ENCODE measurements at places on chromosomes 12 and 14.

- DNase-seq, result no peak
These were observed 1.3 kb downstream of the ST8SIA1 start for GRCh38 chr12:22333186-22333712.

- DNase-seq, result no peak
These were observed 28.6 kb upstream of the ADGRD1 start for GRCh38 chr12:130924966-130925665.

- DNase-seq, result no peak
These were observed 8.8 kb upstream of the BAZ1A start for GRCh38 chr14:34883954-34884353.

GRCh38 chr14:66360366-66360926 lies 125.7 kb upstream of the CCDC196 start:
- no peak for DNase-seq

GRCh38 chr12:106309671-106310505 lies 7.4 kb downstream of the TCP11L2 start:
- DNase-seq, result peak; percentile 32

DNA sequence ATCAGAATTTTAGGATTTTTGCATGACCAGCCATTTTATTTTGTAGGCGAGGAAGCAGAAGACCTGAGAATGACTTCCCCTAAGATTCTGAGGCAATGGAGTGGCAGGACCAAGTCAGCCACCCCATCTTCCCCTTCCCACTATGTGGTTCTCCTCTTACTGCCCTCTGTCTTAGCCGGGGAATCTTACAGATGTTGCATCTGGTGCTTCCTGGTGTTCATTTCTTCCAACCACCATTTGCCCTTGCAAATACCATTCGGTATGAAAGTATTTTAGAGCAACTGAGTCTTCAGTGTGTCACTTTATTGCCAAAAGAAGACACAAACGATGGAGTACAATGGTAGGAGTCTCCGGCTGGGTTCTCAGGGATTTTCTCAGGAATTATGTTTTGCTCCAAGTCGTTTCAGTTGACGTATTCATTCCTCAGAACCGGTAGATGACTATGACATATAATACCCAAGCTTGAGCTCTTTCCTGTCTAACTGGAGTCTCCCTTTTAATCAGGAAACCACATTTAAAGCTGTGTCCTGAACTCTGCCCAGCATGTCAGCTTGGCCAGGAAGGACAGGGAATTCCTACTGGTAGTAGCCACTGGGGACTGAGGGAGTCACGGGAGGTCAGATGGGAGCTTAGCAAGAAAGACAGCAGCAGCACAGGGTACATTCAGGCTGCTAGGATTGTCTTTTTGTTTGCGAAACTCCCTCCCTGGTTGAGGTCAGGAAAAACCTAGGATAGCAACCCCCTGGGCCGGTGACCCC lies 87.0 kb downstream of the SAMD4A start:
- DNase-seq, result no peak

DNA sequence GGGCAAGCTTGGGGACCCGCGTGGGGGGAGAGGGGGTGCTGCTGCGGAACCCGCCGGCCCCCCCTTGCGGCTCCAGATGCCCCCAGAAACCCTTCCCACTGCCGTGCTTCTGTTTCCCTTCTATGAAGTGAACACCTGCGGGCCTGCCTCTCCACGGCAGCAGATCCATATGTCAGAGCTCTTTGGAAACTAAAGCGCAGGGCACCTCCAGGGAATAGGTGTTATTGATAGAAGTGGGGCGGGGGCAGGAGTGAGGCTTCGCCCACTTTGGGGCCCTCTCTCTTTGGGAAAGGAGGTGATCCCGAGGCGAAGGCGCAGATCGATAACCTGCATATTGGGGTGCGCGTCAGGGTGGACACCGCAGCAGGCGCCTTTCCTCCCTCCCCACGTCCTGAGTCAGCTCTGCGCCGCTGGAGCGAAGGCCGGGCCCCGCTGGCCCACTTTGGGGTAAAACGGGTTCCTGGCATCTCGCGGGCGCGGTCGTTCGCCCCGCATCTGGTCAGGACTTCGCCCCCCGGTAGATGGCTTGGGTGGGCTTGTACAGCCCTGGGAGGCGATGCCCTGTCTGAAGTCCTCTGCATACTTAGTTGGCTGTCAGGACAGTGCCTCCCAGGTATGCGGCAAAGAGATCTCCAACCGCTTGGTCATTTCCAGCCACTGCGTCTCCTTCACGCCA lies 524 bp downstream of the KMT5A start:
- peak; percentile 25 for DNase-seq

DNA sequence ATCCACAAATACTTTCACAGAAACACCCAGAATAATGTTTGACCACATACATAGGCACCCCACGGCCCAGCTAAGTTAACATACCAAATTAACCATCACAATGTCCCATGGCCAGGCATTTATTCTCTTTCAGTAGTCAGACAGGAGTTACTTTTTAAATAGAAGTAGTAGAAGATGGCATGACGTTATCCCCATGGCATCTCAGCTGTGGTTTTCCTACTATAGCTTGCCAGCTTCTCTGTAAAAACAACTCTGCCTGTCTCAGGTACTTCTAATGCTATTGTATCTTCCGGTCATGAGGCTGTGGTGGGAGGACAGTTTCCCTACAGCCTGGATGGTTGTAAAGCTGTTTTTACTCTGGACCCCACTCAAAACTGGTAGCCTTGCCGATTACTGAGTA lies 19.3 kb downstream of the CTSG start:
- DNase-seq, result peak; percentile 29

DNA sequence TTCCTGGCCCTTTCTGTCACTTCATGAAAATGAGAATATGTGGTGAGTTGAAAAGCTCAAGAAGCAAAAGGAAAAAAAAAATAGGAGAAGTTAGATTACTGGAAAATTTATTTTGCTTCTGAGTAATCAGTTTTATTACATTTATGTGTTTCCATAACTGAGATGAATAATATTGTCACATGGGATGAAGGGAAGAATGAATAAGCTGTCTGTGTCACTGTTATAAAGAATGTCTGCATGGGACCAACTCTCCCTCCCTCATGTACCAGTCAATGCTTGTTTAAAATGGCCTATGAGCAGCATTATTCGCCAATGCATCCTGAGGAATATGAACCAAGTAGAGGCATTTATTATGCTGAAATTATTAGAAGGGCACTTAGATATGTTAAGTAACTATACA lies 246.3 kb downstream of the PRKD1 start:
- DNase-seq, result no peak

DNA sequence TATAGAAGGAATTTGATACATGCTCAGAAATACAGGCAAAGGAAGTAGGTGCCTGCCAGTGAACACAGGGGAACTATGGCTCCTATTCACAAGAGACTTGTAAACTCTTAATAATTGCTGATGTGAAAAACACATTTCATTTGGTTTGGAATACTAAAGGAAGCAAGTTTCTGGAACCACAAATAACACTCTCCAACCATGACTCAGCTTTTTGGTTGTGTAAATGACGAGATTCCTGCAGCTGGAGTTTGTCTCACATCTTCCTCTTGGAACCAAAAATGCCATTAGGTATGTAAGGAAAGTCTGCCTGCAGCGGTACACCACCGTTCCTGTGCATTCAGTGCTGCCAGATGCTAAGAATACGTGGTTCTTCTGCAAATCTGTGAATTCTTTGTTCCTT lies 4.5 kb upstream of the OR11H6 start:
- no peak for DNase-seq

DNA sequence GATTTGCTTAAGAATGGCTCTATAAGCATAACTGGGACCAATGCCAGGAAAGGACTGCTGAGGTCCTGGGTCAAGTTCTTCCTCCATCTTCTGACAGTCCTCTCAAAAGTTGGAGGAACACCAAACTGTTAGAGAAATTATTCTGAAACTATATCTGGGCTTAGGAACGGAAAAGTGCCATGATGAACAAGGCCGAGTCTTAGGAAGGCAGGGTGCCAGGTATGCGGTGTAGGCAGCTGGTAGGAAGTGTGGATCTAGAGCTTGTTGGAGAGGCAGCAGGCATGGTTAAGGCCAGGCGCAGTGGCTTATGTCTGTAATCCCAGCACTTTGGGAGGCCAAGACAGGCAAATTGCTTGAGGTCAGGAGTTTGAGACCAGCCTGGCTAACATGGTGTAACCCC lies 7.7 kb downstream of the GNPTAB start:
- DNase-seq, result no peak

- DNase-seq, result no peak
These were observed 1.6 kb upstream of the HHIPL1 start for GRCh38 chr14:99643343-99643742.

DNA sequence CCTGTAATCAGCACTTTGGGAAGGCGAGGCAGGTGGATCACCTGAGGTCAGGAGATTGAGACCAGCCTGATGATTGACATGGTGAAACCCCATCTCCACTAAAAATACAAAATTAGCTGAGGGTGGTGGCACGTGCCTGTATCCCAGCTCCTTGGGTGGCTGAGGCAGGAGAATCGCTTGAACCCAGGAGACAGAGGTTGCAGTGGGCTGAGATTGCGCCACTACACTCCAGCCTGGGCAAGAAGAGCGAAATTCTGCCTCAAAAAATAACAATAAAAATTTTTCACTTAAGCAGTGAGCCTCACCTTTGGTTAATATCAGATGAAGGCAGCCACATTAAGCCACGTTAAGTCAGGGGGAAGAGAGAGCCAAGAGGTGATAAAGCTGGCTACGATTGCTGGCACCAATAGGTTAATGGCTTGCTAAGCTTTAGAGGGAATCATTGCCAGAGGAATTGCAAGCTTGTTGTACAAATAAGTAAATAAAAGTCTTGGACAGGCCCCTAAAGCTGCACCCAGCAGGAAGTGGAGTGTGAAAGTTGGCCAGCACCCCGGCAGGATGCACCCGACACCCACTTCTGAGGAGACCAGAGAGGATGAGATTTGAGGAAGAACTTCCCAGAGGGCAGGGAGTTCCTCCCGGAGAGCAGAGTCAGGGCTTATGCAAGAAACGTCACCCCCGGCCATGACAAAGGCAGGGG lies 41.3 kb upstream of the TESC start:
- no peak for DNase-seq

GRCh38 chr12:28966046-28966780 lies 182.9 kb upstream of the FAR2 start:
- DNase-seq, result no peak

DNA sequence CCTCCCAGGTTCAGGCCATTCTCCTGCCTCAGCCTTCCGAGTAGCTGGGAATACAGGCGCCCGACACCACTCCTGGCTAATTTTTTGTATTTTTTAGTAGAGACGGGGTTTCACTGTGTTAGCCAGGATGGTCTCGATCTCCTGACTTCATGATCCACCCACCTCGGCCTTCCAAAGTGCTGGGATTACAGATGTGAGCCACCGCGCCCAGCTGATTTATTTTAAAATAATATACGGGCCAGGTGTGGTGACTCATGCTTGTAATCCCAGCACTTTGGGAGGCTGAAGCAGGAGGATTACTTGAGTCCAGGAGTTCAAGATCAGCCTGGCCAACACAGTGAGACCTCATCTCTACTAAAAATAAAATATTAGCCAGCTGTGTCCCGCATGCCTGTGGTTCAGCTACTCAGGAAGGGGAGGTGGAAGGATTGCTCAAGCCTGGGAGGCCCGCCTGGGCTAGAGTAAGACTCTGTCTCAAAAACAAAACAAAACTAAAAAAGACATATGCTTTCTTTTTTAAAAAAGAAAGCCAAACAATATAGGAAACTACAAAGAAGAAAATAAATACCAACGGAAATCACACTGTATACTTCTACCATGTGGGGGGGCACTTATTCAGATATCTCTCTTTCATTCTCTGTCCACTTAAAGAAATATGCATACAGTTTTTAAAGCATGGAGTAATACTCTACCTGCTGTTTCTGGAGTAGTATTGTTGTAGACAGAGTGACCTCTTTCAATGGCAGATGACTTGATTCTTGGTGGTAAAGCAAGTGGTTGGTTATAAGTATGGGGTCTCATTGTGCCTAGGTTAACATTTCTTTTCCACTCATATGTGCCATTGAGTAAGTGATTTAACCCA lies 930 bp upstream of the MIA2 start:
- DNase-seq, result no peak

DNA sequence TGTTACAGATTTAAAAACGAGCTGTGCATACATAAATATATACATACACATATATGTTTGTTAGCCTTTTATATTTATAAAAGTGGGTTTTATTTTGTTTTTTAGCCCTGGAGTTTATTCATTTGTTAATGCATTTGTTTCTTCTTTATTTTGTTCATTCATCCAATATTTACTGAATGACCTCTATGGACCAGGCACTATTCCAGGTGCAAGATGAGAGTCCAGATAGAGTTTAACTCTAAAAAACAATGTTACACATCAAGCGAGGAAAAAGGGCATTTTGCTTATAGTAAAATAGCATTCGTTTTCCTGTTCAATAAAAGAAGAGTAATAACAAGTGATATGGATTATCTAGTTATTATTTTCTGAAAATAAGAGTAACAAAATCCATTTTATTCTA lies 14.2 kb downstream of the ACSS3 start:
- no peak for DNase-seq

DNA sequence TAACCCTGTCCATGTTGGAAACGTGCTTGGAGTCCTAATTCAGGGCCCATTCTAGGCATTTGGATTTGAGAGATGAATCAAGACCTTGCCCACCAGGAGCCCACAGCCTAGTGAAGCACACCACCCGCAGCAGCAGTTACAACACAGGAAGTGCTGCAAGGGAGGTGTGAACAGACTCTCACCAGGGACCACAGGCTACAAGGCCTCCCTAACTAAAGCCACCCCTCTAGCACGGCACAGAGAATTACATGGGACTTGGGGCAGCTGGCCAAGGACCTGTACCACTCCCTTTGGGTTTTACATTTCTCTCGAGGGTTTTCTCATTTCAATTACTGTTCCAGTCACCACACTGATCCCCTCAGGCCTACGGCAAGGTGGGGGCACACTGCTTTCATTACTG lies 49.5 kb upstream of the FOXN3 start:
- DNase-seq, result no peak

- no peak for DNase-seq
These were observed 257.2 kb downstream of the NELL2 start for GRCh38 chr12:44618946-44619345.

- no peak for DNase-seq
These were observed 89.0 kb downstream of the SCARB1 start for GRCh38 chr12:124774462-124775167.

DNA sequence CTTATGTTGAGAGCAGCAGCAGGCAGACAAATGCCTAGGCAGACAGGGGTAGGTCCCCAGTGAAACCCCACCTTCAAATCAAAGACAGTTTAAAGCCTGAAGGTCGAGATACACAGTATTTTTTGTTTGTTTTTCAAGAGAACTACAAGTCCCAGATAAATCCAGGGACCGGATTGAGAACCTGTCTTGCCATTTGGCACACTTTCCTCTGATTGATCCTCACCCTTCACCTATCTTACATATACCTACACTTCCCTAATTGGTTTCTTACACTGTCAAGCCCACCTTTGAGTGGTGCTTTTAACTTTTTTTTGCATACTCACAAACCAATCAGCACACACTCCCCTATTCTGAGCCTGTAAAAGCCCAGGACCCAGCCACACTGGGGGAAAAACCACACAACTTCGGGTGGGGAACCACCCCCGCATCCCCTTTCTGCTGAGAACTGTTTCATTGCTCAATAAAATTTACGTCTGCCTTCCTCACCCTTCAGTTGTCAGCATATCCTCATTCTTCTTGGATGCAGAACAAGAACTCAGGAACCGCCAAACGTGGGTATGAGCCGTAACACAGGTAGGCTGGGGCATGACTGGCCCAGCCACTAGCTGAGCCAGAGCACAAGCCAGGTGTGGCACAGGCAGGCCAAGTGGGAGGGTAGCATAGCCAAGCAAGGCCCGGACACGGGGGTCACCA lies 11.1 kb downstream of the DICER1 start:
- no peak for DNase-seq

- DNase-seq, result peak; percentile 24
These were observed 362.1 kb downstream of the RAD51B start for GRCh38 chr14:68181519-68182326.

- DNase-seq, result no peak
These were observed 169.2 kb upstream of the PLXNC1 start for GRCh38 chr12:93979189-93979588.

- no peak for DNase-seq
These were observed 25.2 kb upstream of the PLXNC1 start for GRCh38 chr12:94123127-94123526.

All from RWPE1 (cell line).